Spinal cord (tissue), 10 donors: ENCODE measurements at places on chromosomes 13 and 19. TPM values are rescaled to one million over a fixed set of nuclear protein-coding genes. Genes with fewer than 3 reads are reported as not detected.

ZNF784 gene
- 9.9 TPM for polyA plus RNA-seq

DNA sequence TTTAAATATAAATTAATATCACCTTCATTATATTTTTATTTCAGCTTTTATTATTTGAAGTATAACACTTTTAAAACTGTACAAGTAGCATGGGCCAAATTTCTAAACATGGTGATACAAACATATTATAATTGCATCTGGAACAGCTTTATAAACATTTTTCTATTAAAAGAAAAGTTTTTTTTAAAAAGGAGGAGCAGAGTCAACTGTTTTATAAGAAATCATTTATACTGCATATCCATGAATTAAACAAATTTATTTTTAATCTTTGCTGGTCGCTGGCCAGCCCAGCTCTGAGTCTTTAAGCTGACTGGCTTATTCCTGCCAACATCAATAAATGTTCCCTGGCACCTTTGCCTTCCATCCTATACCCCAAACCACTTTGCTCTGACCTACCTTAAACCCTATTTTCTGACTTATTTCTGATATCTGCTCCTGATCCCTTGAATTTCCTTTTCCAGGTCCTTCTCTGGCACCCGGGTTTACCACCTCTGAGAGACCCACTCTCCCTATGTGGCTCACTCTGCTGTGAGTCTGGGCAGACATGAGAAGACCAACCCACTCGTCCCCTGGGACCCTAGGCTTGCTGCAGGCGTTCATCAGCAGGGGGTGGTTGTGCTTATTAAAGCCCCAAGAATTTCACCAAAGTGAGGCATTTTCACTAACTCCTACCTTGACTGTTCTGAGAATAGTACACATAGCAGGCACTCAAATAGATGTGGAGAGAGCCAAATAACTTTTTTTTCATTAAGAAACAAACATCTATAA, 220.3 kb downstream of the KLF12 start:
- DNase-seq, result no peak

GRCh38 chr13:54029226-54029625, 1000.6 kb downstream of the OLFM4 start:
- no peak for DNase-seq

DNA sequence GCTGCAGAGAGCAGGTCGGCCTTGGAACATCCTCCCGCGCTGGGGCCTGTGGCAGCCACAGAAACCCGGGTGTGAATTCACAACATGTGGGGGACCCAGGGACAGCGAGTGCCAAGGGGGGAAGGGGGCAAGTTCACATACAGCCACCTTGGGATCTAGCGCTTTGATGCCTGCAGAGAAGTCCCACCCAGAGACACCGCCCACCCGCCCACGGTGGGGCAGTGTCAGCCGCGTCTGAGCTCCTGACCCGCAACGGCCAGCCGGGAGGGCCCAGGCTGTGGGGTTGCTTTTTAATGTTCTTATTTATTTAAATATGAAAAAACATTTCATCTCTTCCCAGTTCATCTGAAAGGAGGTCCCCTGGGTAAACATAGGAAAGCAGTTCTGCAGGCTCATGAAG, 12.9 kb downstream of the MYDGF start:
- DNase-seq, result no peak

GRCh38 chr13:24737042-24737441, 26.9 kb upstream of the RNF17 start:
- DNase-seq, result no peak
